K562 (cell line): ENCODE measurements at places on chromosomes 3 and 15.

DNA sequence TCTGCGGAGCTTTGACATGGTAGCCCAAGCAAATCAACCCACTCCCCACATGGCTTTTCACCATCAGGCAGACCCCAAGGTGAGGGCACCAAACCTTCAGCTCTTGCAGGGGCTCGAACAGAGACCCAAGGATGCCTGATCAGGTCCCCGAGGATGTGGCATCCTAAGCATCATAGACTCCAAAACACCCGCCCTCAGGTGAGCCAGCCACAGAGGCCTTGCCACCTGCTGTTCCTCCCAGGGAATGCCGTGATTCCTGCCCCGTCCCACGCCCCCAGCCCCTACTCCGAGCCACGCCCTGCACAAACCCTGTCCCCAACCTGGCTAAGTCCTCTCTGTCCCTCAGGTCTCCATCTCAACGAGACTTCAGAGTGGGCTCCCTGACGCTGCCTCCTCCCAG is 34.7 kb upstream of the SLC41A3 start:
- no peak for DNase-seq

DNA sequence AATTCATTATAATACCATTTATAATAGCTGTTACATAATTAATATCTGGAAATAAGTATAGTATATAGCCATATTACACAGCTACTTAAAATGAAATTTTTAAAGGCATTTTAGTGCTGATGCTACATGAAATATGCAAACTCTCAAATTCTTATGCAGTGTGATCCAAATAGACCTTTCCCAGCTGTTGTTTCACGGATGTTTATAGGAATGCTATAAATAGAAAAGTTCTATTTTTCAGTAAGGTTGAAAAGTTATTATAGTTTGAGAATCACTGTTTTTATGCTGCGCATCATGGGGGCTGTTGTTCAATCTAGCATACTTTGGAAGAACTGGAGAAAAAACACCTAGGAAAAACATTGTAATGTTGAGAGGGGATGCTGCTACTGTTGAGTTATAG is 147.7 kb upstream of the TRIM42 start:
- DNase-seq: no peak

- no peak for DNase-seq
Measured at GRCh38 chr15:95346721-95347475, 983.6 kb upstream of the NR2F2 start.

DNA sequence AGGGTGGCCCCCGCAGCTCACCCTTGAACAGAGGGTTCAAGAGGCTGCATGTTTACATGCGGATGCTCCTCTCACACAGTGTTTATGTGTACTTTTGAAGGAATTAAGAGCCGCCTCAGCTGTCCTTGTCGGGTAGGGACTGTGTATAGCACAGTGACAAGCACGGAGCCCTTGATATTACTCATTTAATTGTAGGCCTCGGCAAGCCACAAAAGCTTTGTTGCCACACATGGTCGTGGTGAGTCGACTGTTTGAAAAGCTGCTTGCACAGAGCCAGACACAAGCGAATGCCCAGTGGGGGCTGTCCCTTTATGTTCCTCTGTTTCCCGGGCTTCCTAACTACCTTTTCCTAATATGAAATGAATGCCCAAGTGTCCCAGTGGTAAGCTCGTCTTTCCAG is 4.5 kb downstream of the ESYT3 start:
- no peak for DNase-seq

DNA sequence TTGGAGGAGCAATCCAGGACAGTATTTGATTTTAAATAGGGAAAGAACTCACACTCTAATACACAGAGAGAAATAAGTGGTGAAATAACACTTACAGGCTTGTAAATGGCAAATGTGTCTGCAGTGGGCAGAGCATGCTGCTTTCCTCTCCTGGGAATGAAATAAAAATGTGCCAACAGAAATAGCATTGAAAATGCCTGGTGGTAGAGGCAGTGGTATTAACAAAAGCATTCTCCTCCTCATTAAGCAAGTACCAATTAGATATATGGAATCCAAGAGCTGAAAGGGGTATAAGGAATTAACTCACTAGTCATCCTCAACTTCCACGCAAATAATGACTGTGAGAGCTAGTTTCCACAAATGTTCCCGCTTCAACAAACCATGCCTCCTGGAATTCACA is 364.1 kb upstream of the KCNMB2 start:
- DNase-seq: no peak

- no peak for DNase-seq
Measured at GRCh38 chr3:87225659-87226058, 1.4 kb upstream of the CHMP2B start.

DNA sequence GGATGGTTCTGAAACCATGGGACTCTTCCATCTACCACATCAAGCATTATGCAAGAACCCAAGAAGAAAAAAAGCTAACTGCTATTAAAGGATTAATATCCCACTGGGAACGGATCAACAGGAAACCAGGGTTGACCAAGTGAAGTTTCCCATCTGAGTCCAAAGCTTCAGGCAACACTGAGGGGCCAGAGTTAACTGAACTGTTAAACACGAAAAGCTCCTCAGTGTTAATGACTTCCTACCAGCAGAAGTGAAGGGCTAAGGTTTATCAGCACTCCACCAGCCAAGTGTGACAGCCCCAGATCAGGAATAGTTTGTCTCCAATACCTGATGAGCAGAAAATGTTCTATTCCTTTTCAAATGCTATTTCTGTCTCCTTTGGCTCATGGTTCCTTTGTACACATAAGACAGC is 36.7 kb downstream of the PTPN9 start:
- DNase-seq: no peak

GRCh38 chr15:92197746-92198145 is 195.9 kb upstream of the ST8SIA2 start:
- DNase-seq: no peak

- DNase-seq: no peak
Measured at GRCh38 chr3:180693656-180694055, 14.4 kb upstream of the CCDC39 start.

DNA sequence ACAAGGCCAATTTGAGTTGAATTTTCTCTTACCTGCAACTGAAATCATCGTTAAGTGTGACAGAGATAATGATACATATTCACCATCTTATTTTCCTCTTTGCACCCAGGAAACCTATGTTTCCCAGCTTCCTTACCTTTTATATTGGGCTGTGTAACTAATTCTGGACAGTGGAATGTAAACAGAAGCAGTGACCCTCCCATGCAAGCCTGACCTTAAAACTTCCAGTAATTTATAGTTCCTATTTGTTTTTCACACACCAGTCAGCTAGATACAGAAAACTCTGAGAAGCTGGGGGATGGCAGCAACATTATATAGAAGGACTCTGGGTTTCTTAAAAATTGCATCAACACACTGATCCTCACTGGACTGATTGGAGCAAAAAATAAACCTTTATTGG is 4.5 kb upstream of the ZNF280D start:
- no peak for DNase-seq

GRCh38 chr15:45743426-45744235 is 108.8 kb downstream of the SQOR start:
- no peak for DNase-seq
